ENCODE measurements at places on chromosomes 12 and 14. TPM values are rescaled to one million over a fixed set of nuclear protein-coding genes. Genes with fewer than 3 reads are reported as not detected.

DNA sequence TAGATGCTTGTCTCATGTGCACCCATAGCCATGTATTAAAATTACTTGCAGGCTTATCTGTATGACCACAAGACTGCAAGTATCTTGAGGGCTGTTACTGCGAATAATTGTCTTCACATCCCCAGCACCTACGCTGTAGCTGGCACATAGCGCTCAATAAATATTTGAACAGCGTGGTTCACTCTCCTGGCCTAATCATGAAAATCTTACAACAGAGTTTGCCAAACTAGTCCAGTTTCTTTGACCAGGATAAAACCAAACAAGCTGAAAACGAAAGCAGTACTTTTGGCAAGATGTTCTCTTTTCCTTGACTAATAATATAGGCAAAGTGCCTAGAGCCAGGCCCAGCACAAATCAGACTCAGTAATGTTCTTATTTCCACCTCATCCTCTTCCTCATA, 106.7 kb downstream of the RPS29 start:
- no peak for DNase-seq

DNA sequence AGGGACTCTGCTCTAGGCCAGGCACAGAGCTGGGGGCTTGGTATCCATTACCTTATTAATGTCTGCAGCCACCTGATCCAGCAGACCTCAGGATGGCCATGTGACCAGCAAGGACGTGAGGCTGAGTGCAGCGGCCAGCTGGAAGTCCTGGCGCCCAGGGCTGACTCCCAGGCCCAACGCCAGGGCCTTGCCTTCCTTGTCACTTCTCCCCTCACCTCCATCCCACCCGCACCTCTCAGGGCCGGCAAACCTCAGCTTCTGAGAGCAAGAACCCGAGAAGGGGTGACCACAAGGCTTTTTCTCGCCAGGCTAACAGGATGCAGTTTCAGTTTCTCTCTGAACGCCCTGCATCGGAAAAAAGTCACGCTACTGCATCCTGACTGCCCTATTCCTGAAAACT, 15.4 kb downstream of the RAB35 start:
- no peak for DNase-seq

GRCh38 chr14:22994762-22995275, 12.5 kb upstream of the AJUBA start:
- no peak for DNase-seq

GRCh38 chr14:96797582-96798349, 584 bp downstream of the VRK1 start:
- peak; percentile 37 for DNase-seq

DNA sequence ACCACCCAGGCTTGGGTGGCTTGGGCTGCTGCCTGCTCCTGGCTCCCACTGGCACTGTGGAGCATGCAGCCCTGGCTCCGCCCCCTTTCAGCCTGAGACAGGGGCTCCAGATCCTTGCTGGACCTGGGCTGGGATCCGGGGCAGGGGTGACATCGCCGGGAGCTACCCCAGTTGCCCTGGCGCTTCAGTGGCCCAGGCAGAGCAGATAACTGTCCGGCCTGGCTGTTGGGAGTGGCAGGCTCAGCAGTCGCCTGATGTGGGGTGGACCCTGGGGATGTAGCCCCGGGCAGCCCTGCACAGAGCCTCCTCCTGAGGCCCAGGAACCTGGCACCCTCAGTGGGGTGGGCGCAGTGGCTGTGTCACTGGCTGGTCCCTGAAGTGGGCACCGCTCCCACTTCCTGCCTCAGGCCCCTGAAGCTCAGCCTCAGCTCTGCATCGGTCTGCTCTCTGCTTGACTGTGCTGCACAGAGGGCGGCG, 57.9 kb downstream of the FUT8 start:
- DNase-seq, result no peak

DNA sequence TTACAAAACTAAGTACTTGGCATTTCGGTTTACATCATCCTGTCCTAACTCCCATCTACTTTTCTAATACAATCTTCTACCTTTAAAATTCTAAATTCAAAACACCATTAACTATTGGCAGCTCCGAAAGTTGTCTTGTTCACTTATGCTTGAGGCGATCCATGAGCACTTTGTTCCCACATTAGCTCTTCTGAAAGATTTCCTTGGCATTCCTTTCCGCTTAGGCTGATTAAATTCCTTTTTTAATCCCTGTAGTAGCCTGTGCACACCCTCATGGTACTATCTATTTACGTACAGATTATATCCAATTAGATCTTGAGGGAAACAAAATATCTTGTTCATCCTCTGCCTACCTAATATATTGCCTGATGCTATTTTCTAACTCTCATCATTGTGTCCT, 480.7 kb downstream of the PRKD1 start:
- no peak for DNase-seq

DNA sequence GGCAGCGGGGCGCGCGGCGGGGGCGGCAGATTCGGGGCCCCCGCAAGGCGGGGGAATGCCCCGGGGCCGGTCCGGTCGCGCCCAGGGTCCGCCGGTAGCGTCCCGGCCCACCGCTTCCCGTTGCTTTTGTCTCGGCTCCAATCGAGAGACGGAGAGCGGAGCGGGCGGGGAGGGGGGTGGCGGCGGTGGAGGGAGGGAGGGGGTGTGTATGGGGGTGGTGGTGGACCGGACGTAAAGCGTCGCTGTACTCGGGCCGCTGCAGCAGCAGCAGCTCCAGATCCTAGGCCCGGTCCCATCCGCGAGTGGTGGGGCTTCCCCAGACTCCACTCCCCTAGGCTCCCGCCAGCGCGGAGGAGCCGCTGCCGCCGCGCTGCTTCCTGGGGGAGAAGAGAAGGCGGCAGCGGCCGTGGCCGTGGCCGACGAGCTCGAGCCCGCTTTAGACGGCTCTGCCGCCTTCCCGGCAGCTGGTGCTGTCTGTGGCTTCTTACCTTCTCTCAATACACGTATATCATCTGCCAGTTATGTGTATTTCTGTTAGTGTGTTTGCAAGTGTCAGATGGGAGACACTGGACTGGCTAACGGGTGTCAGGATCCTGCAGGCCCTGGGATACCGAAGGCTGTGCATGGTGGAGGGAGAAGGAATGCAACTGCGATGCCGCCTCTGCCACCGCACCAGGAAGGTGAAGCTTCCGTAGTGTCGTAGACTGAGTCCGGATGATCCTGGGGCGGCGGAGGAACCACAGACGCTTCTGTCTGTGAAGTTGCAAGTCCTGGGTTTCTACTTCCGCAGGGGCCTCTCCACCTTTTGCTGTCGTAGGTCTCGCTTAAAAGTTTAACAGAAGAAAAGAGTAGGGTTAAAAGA, 508 bp downstream of the CNOT2 start:
- DNase-seq, result peak; percentile 51

DNA sequence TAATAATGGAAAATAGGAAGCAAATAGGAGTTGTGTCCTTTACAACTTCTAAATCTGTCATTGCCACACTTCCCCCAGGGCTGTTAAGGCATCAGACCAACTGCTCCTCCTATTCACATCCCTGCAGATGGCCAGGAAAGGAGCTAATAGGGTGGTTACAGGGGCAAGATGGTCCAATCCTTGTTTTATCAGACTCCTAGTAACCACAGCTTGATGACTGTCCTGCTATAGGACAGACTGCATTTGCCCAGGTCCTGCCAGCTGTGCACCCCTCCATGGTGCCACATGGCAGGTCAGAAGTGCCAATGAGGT, 10.9 kb upstream of the KRT2 start:
- no peak for DNase-seq

DNA sequence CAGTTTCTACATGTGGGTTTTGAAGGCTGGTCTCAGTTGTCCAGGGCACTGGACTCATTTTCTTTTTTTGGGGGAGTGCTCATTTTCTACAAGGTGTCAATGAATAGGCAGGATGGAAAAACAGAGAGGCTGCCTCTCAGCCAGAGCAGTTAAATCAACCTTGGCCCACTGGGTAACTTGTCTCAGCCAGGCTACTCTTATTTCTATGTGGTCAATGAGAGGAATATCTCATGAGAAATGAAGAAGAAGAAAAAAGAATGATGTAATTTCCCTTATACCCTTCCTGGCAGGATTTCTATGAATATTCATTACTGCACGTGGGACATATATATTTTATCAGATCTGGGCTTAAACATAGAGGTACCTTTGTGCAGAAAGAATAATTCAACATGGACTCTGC, 155.2 kb upstream of the E2F7 start:
- no peak for DNase-seq

- DNase-seq, result no peak
These were observed 321.4 kb upstream of the LRFN5 start for GRCh38 chr14:41285186-41285748.

DNA sequence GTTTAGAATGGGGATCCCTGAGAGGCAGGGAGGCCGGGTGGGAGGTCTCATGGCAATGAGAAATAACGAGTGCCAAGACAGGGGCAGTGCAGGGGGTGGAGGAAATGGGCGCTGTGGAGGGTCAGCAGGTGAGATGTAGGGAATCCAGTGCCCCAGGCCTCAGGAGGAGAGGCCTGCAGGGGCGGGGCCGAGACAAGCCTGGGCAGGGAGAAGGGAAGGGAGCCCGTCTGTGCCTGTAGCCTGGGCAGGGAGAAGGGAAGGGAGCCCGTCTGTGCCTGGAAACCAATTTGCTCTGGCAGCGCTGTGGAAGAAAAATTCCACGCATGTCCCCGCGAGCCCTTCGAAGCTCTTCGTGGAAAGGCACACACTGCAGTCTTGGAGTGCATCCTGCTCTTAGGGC, 10.6 kb upstream of the NCOR2 start:
- no peak for DNase-seq

GRCh38 chr12:104632724-104633201, 176.0 kb downstream of the CHST11 start:
- DNase-seq, result no peak

SLC7A7 gene
- total RNA-seq, result 0.61 TPM

ACTN1 gene
- total RNA-seq, result 27.9 TPM

GUCY2C gene
- not detected for total RNA-seq

OR4M1 gene
- not detected for total RNA-seq

MANSC1 gene
- 1.4 TPM for total RNA-seq

Measured in activated T-helper 1 cell treated with anti-CD3 and anti-CD28 coated beads, Interleukin-12 subunit alpha, Interleukin-12 subunit beta, Interleukin-2, Interleukin-4 antibody, amounts not matched to agents 30 ng/mL and 10 ng/mL and 1 ng/mL, durations not matched to agents 14 hours and 24 hours and 36 hours (primary cell).